GM04504 (cell line): ENCODE measurements at places on chromosomes 7 and 10.

DNA sequence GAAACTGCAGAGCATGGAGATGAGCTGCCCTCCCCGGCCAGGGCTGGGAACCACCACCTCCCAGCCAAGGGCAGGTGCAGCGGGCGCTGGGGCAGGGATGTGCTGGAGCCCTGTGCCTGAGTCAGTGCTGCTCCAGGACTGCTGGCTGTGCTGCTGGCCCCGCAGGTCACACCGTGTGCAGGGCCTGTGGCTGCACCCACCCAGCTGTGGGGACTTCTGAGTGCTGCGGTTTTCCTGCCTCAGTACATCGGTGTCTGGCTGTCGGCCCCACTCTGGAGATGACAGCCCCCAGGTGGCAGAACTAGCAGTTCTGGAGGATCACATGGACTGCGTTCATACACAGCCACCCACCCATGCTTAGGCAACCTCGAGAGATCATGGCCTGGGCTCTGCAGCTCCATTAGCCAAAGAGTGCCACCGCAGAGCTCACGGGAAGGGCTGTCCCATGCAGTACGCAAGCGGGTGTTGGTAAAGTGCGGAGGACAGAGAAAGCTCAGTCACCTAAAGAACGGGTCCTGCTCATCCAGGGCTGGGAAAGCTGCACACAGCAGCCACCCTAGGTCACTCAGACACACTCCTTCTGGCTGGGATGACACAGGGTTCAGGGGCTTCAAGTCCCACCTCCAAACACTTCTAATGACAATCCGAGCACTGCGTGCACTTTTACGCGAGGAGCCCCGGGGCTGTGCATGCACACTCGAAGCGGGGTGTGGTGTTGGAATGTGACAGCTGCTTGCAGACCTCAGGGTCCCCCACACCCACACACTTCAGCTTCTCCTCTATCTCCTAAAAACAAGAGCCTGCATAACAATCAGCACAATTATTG is 198.1 kb upstream of the PPP2R2D start:
- no peak for DNase-seq

DNA sequence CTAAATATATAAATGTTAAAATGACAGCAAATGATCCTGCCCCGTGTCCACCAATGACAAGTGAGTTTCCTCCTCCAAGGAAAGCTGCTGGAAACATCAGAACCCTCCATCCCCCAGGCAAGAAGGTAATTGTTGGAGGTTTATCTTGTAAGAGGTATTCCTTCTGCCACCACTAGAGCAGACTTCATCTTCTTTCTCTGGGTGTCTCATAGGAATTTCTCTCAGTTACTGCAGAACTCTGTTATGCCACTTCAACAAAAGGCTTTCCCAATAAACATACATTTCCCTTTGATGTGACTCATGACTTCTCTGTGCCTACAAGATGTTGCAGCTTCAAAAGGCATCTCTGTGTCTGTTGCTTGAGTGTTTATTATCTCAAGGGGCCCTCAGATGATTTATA is 279.1 kb downstream of the BMPER start:
- DNase-seq = no peak

DNA sequence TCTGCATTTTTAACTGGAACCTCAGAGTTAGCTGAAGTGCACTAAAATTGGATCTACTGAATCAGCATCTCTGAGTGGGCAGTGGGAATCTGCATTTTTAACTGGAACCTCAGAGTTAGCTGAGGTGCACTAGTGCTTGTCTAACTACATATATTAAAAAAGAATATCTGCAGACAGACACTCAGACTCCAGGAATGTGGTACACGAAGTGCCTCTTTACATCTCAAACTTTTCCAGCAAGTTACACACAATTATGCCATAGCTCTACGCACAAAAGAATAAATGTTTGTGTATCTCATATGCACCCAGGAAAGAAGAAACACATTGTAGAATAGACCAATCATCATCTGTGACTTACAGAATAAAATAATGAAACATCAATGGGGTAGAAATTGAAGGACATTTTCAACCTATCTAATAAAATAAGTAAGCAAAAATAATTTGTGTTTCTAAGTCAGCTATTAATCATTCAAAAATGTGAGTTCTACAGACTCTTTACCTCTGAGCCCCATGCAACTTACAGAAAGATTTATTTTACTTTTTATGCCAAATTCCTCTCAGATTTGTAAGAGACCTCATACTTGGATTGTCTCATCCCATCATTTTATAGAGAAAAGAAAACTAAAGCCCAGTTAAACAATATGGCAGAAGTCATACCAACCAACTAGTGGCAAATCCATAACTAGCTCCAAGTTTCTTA is 28.3 kb downstream of the PPP1R3A start:
- no peak for DNase-seq

GRCh38 chr10:63365976-63366765 is 99.6 kb downstream of the JMJD1C start:
- DNase-seq = no peak

- DNase-seq = no peak
Observed at GRCh38 chr10:129440247-129440646, 26.8 kb upstream of the MGMT start.
